ENCODE measurements at places on chromosomes 5 and 9.

GRCh38 chr5:112919972-112920371, 2.1 kb downstream of the REEP5 start:
- no peak for DNase-seq

DNA sequence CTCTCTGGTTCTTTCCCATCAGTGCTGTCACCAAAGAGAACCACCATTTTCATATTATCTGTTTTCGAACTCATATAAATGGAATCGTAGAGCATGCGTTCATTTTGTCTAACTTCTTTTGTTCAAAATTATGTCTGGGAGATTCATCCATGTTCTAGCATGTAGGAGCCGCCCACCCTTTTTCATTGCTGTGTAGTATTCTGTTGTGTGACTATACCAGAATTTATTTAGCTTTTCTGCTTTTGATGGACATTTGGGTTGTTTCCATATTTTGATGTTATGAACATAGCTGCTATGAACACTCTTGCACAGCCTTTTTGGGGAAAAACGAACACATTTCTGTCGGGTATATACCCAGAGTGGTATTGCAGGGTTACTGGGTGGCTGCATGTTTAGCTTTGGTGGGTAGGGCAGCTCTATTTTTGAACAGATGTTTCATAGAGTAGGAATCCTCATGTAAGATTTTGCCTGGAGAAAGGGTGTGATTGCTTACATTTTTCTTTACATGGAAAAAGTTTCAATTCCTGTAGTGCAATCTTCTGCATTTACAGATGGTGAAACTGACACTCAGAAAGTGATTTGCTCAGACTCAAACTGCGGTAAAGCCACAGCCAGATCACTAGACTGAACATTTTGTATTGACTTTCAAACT, 100.2 kb upstream of the IL12B start:
- no peak for DNase-seq

DNA sequence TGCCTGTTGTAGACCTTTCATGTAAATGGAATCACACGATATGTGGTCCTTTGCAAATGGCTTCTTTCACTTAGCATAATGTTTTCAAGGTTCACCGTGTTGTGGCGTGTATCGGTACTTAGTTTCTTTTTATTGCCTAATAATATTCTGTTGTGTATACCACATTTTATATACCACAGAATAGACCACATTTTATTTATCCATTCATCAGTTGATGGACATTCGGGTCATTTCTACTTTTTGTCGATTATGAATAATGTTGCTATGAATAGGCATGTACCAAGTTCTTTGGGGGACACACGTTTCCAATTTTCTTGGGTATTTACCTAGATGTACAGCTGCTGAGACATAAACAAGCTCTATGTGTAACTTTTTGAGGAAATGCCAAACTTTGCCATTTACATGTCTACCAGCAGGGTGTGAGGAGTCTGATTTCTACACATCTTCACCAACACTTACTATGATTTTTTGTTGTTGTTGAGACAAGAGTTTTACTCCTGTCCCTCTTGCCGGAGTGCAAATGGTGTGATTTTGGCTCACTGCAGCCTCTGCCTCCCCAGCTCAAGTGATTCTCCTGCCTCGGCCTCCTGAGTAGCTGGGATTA, 144.7 kb downstream of the RGS3 start:
- no peak for DNase-seq

- DNase-seq, result peak; percentile 10
Measured at GRCh38 chr9:130263601-130264413, 1.8 kb upstream of the HMCN2 start.

DNA sequence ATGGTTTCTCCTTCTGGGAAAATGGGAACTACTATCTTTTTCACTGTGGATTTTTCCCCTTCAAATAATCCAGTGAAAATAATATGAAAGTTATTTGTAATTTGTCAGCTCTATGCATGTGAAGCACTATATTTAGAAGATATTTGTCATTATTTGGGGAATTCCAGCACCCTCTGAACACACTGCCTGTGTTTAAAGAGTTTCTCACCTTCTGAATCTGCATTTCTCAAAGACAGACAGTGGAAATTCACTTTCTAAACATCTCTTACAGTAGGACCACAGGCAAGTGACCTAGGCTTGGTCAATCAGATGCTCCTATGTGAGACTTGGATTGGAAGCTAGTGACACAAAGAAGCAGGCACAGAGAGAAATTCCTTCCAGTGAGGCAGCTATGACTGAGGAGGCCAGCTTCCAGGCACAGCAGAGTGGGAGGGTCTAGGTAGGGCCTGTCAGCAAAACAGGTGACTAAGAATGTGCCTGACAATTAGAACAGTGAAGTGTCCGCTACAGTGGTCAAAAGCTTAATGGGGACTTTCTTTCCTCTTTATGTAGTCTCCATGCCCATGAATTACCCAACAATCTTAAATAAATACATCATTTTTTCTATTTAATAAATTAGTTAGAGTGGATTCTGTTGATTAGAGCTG, 167.2 kb downstream of the HMHB1 start:
- DNase-seq, result no peak

DNA sequence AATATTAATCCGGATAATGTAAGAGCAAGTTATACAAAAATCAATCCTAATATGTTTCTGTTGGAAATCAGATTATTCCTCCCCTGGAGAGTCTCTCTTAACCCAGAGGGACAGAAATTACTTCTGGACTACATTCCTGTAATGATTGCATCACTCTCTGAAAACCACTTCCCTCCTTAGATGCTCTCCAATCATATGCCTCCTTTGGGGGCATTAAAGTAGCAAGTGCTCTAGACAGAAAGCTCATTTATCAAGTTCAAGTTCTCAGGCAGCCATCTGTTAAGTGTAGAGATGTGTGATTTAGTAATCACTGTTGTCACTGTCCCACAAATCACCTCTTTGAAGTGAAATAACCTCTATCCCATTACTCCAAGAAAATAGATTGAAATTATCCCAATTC, 247.1 kb downstream of the SLCO4C1 start:
- DNase-seq, result peak; percentile 19

GRCh38 chr9:4237748-4238511, 61.9 kb downstream of the GLIS3 start:
- DNase-seq, result no peak

DNA sequence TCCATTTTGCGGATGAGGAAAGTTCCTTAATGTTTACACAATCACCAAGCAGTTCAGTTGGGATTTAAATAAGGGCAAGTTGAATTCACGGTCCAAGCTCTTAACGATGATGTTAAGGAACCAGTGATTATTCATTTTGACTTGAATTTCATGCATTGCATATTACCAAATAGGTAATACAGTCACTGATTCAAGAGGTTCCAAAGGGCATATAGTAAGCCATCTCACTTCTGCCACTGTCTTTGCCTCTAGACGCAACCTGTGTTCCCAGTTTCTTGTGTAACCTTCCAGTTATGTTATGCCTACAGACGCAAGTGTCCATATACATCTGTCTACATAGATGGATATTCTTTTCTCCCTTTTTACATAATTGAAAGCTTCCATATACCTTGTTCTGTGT, 39.9 kb upstream of the EPB41L4B start:
- no peak for DNase-seq

DNA sequence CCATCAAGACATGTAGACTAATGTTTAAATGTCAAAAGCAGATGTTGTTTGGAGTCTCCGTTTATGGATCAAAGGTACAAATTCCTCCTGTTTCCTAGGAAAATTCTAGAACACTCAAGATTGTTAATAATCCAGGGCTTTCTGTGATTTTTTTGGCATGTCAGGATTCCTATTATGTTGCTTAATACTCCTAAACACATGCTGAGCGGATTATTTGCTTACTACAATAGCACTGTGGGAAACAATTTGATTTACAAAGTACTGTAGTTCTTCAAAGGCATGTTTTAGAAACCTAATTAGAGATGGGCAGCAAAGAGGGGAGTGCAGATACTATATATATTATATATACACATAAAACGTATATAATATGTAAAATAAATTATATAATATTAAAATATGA, 19.0 kb upstream of the SCAMP1 start:
- no peak for DNase-seq

DNA sequence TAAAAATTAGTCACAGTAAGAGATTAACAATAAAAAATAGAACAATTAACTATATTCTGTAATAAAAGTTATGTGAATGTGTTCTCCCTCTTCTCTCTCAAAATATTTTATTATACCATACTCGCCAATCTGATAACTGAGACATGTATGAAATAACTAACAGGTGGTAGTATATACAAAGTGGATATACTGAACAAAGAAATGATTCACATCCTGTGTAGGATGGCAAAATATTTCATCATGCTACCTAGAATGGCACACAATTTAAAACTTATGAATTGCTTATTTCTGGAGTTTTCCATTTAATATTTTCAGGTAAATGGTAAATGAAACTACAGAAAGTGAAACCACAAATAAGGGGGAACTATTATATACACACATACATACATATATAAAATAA, 152.5 kb downstream of the RNF180 start:
- no peak for DNase-seq

DNA sequence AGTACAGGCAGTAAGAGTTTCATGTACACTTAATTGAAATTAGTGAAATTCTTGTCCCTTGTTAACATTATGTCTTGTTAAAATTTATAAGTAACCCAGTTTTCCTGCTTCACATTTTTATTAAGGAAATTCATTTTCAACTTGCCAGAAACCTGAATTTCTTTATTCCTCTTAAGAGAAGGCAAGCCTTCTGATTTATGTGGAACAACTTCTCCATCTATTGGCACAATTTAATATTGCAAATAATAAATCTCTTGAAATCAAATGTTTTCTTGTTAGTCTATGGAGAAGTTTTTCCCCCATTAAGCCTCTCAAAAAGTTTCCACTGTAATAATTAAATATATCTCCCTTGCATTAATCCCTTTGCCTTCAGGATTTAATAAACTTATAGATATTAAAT, 33.8 kb upstream of the ACO1 start:
- DNase-seq, result peak; percentile 10

DNA sequence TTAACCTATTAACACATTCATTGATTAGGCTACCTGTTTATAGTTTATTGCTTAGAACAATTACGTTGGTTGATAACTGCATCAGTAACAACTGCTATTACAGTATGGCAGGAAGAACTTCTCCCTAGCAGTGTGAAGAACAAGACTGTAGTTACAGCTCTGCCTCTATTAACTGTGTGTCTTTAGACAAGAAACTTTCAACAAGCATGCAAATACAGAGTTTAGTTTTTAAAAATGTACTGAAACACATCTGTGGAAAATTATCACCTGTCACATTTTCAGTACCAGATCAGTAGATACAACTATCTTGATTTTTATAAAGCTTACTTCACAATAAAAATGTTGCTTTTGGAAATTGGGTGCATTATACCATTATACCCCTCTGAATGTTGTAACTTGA, 22.2 kb downstream of the ELL2 start:
- DNase-seq, result no peak

- DNase-seq, result no peak
Measured at GRCh38 chr5:154648706-154649105, 106.5 kb upstream of the LARP1 start.

GRCh38 chr9:71755869-71756268, 12.4 kb downstream of the CEMIP2 start:
- DNase-seq, result no peak

DNA sequence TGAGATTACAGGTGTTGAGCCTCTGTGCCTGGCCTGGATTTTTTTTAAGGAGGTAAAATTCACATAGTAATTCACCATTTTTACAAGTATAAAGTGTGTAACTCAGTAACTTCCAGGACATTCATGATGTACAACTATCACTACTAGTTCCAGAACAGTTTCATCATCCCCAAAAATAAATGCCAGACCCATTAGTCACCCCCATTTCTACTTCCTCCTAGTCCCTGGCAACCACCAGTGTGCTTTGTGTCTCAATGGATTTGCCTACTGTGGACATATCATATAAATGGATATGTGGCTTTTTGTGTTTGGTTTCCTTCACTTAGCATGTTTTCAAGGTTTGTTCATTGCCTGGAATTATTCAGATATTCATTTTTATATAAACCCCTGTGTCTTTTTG, 72.5 kb upstream of the PANK3 start:
- DNase-seq, result no peak

GRCh38 chr9:97536480-97536879, 35.0 kb downstream of the TMOD1 start:
- DNase-seq, result no peak

DNA sequence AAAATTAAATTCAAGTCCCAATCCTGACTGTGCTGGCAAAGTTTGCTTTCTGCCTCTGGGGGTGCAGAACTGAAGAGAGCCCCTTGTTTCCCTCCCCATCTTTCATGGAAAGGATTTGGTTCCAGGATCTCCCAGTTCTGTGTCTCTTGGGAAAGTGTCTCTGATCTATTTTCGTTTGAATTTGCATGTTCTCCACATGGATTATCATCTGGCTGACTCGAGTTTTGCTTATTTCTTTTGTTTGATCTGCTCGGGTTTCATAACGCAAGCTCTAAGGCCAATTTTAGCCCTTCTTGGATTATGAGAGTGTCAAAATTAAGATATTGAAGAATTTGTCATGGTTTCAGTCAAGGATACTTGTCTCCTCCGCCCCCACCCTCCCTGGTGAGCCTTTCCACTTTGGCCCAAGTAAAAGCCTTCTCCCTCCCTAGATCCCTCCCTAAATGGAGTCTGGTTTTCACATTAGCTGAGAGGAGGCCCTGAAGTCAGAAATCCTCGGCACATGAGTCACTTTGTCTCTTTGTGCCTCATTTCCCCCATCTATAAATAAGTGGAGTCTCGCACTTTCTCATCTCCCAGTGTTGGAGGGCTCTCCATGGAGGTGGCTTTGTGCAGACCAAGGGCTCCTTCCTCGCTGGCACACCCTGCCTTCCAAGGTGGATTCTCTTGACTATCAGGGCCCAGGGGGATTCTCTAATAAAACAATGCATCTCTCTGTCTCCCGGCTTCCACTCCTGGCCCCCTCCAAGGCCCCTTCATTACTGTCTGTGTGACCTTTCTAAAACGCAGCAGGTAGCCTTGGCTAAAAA, 17.3 kb downstream of the ADRB2 start:
- DNase-seq, result no peak

DNA sequence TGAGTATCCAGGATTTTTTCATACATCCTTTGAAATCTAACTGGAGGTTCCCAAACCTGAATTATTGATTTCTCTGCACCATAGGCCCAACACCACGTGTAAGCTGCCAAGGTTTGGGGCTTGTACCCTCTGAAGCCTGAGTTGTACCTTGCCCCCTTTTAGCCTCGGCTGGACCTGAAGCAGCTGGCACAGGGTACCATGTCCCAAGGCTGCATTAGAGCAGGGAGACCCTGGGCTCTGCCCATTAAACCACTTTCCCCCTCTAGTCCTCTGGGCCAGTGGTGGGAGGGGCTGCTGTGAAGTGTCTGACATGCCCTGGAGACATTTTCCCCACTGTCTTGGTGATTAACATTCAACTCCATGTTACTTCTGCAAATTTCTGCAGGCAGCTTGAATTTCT, 532.9 kb upstream of the NUDT12 start:
- DNase-seq, result no peak
